ENCODE measurements at places on chromosomes 13 and 19.

DNA sequence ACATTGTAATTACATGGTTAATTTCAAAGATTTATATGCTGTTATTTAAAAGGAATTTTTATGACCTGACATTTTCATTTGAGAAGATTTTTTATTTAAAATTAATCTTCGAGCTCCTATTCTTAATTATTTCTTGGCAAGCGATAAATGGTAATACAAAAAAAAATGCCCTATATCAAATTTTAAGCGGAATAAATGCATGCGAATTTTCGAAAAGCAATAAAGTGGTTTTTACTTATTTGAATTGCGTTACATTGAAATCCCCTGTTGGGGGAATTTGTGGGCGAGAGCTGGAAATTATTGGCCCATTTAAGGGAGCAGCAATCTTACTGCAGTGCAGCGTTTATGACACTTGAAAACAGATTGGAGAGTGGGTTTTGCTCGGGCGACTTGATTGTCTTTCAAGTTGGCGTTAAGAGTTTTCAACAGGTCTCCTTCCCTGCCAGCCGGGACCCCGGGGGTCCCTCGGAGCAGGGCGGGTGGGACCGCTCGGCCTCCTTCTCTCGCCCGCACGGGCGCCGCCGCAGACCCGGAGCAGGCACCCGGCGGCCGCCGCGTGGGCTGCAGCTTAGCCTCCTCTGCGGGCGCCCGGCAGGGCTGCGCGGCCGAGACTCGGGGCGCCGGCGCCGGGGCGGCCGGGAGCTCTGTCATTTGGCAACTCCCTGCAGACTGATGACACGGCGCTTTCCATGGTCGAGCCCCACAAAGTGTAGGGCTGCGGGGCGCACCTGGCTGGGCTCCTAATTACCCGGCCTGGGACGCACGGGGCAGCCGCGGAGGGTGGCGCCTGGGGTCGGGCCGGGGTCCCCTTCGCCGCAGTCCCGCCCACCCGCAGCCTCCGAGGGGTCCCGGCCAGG, 255.1 kb upstream of the SOX21 start:
- no peak for DNase-seq

DNA sequence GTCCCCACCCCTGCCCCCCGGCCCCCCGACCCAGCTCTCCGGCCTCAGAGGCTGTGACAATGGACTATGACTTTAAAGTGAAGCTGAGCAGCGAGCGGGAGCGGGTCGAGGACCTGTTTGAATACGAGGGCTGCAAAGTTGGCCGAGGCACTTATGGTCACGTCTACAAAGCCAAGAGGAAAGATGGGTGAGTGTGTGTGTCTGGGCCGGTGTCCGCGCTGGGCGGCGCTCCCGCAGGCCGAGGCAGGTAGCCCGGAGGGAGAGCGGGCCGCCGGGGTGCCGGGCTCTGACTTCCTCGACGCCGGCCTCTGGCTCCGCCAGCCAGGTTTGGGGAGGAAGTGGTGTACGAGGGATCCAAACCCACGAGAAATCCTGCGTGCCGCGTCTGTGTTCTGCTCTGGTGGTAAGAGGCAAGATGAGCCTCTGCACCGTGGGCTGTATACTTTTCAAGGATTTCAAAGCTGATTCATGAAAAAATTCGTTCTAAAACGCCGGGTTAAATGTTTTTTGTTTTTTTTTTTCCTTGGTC, 718 bp downstream of the CDK8 start:
- DNase-seq, result peak; percentile 42

DNA sequence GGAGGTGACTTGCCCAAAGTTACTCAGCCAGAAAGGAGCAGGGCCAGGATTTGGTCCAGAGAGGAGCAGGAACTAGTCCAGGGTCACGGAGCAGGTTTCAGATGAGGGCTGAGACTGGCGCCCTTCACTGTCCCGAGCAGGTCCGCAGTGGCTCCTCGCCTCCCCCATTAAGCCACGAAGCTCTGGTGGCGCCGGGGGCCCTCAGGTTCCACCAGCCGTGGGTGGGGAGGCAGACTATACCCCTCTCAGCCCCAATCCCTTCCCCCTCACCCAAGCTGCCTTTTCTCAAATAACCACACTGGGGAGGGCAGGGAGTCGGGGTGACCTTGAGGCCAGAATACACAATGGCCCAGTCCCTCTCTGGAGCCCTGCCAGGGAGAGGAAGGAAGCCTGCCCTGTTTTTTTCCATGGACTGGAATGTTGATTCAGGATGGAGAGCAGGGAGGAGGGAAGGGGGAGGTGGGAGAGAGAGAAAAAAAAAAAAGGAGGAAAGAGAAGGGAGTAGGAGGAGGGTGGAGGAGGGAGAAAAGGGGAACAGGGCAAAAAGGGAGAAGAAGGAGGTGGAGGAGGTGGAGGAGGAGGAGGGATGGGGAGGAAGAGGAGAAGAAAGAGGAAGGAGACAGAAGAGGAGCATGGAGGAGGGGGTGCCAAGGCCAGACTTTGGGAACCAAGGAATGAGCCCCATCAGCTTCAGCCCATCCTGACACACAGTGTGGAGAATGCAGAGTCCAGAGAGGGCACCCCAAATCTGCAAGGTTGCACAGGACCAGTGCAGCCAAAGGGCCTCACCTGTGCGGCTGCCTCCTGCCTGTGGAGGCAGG, 19.7 kb downstream of the CEACAM16 start:
- no peak for DNase-seq

DNA sequence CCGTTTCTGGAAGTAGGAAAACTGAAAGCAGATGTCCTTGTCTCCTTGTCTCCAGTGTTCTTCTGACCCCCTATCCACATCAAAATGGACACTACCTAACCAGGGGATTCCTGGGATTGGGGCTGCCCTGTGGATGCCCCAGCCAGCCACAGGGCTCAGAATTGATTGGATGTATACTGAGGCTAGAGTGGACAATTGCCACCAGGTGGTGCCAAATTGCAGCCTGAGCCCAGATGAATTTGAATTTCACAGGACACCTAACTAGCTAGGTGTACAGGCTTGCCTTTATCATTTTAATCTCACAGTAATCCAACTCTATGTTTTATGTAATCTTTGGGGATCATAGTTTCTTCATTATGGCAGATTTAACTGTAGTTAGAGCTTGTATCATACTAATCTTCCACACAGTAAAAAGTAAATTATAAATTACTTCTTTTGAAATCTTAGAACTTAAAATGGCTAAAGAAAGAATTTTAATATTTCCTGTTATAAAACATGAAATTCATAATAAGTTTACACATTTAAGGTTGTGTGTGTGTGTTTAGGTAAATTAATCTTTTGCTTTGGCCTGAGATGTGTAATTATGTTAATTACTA, 58.0 kb downstream of the PIBF1 start:
- no peak for DNase-seq

GRCh38 chr13:97798171-97798821, 155.2 kb upstream of the IPO5 start:
- DNase-seq, result no peak
